Left hindlimb (tissue), 1 donor: ENCODE measurements at places on chromosomes 4 and X.
A peak's percentile ranks its signal among the peaks of the same experiment; 100 is the strongest.

GRCh38 chr4:138756519-138756918, 259.1 kb upstream of the NOCT start:
- DNase-seq: no peak

DNA sequence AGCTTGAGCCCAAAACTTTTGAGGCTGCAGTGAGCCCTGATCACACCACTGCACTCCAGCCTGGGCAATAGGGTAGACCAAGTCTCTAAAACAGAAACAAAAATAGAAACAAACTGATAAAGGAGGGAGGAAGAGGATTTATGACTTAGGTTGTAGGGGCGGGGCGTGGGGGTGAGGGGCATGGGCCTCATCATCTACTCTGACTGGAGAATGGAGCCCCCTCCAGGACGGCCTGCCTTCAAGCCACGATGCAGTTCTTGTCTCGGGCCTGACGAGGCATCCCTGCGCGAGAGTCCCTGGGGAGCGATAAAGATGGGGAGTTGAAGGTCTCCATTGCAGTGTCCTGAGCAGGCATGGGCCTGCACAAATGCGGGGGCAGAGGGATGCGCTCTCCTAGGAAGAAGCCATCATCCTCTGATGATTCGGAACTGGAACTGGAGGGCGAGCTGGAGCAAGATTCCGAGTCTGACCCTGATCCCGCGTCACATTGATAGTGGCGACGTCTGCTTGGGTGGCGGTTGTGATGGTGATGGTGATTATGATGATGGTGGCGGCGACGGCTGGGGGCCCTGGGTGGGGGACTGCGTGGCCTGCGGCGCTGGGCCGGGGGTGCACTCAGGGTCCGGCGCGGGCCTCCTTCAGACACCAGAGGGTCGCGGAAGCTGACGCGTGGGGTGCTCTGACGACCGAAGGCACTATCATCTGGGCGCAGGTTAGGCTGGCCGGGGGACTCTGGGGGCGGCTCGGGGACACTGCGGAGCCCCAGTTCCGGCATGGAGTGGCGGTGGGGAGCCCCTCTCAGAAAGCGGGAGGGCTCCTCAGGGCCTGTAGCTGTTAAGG, 4.0 kb downstream of the PLP2 start:
- no peak for DNase-seq

DNA sequence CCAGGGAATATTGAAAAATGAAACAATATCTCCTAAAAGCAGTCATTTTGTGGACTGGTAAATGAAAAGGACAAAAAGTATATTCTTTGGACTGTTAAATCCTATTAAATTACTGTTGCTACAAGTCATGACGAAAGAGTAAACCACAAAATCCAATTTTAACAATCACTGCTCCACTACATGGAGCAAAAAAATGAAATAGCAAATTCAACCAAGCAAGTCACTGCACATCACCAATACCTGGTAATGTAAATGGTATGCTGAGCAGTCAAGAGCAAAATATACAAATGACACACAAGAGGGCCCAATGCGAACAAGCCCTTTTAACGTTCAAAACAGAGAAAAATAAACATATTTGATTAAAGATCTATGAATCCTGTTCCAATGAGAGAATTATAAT, 126.2 kb downstream of the KLHL13 start:
- no peak for DNase-seq

- no peak for DNase-seq
These were observed 28.4 kb upstream of the SULT1E1 start for GRCh38 chr4:69888336-69888735.

DNA sequence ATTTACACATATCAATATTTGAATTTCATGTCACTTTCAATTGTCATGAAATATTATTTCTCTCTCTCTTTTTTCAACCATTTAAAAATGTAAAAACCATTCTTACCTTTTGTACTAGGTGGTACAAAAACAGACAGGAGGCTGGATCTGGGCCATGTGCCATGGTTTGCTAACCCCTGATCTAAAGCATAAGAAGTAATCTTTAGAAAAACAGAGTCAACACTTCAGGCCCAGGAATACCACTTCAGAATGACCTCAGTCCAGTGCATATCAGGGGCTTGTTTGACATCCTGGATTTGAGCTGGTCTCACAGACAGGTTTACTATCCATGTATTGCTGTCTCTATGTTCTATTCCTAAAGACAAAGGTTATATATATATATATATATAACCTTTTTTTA, 102.5 kb downstream of the DCHS2 start:
- DNase-seq: no peak

GRCh38 chr4:149676076-149676475, 139.6 kb downstream of the IQCM start:
- no peak for DNase-seq

- DNase-seq: peak; percentile 62
These were observed 3.3 kb downstream of the MYL5 start for GRCh38 chr4:677431-678293.

GRCh38 chrX:143306991-143307937, 210.0 kb downstream of the SPANXN3 start:
- DNase-seq: no peak

DNA sequence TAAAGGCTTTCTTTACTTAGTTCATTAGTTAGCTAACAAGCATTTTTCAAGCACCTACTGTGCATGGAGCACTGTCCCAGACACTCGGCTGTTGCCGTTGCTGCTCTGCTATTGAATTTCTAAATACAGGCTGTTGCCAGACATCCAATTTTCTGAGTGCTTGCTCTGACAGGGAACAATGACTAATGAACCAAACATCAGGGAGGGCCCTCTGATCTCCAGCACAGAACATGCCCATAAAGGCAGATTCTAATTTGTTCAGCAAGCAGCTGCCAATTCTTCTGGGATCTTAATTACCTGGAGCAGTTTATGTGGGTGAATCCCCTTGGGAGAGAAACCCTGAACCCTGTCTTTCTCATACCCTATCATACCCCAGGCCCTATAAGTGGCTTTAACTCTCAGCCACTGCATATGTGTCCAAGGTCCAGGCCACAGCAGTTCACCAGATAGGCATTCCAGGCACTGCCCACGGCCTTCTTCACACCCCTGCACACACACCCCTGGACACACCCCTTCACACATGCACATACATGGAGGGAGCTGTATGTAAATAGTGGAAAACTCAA, 27.9 kb downstream of the TSC22D3 start:
- DNase-seq: no peak

DNA sequence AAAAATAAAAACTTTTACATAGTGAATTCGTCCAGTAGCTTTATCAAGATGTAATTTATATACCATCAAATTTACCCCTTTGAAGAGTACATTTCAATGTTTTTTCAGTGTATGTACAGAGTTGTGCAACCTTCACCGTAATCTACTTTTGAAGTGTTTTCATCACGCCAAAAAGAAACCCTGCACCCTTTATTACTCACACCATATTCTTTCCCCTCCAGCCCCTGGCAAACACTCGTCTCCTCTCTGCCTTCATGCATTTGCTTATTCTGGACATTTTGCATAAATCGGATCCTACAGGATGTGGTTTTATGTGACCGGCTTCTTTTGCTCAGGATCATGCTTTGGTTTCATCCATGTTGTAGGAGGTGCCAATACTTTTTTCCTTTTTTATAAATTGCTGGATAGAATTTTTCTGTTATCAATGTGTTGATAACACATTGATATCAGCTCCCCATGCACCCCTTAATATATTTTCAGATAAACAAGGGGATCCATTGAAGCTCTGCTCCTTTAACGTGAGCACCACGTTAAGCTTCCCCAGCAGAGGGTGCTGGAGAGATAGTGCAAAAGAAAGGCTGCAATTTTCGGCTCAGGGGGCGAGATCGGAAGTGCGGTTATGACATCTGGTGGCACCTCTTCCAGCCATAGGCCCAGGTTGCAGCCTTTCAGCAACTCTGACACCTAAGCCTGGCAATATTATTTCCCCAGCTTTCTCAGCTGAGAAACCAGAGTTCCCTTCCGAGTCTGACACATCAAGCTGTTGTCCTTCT, 100.1 kb upstream of the VCX3B start:
- no peak for DNase-seq

DNA sequence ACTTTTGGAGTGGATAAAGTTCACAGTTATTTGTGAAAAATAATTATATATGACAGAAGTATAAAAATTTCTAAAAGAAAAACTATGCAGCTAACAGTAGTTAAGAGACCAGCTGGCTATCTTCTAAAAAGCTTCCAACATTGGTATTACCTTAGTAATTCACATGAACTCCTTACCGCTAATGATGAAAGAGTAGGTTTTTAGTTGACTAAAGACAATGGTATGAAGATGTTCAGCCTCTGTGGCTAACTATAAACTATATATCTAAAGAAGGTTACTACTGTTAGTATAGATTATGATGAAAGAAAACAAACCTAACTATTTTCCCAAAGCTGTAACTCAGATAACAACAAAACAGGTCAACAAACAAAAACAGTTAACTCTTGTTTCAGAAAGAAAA, 10.4 kb downstream of the CCNI start:
- no peak for DNase-seq

- no peak for DNase-seq
These were observed 52.5 kb downstream of the JADE1 start for GRCh38 chr4:128861856-128862518.

DNA sequence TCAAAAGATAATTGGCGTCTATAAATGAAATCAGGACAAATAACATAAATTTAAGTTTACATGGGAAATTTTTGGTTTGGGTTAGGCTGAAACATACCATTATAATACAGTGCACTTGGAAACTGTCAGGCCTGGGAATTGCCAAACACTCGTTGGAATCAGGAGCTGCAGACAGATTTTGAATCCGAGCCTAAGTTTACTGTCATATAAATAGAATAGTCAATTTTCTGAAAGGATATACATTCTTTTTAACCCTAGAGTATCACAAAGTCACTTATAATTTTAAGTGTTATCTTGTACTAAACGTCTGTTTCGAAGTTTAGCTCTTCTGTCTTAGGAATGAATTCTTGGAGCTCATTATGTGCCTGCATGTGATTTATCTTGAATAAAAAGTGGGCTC, 234.1 kb downstream of the VEGFC start:
- DNase-seq: no peak

GRCh38 chrX:37800717-37801116, 20.9 kb downstream of the CYBB start:
- DNase-seq: no peak

DNA sequence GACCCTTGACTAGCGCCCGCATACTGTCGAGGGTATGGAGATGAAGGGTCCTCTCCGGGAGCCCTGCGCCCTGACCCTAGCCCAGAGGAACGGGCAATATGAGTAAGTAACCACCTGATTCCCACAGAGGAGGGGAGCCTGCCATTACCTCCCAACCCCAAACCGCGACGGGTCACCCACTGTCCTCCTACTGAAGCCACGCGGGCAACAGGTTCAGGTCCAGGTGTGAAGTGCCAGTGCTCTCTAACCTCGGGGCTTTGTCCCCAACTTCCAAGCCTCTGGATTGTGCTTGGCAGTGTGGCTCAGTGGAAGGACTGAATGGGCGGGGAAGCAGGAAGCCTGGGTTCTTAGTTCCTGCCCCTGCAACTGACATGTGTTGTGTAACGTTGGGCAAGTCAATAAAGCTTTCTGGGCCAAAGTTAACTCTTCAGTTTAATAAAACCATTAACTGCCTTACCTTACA, 694 bp downstream of the OCRL start:
- peak; percentile 25 for DNase-seq

DNA sequence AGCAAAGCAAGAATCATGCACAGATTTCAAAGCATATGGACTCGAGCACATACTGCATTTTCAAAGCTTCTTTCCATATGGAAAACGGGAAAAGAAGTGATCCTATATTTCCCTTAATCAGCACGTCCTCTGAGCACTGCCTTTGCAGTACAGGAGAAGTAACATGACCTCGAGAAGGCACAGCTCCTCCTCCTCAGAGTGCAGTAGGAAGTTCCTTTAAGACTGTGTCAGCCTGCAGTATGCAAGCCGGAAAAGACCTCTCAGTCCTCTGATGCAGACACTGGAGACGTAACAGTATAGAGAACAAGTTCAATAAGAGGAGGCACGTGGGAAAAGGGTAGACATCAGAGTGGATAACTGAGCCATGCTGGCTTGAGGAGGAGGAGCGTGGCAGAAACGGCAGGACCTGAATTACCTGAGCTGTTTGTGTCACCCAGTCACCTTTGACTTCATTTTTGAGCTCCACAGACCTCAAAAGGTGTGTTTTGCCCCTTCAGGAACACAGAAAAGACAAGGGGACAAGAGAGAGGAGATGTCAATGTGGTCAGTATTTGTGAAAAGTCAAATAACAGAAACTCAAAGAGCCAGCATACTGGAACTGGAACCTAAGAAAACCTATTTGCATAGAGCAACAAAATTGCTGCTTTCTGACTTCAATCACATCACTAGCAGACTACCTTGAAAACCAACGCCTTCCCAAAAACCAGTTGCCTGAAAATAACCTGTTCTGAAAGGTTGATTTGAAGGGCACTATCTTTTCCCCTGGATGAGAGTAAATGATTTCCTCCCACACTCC, 20.8 kb downstream of the IRF2 start:
- peak; percentile 39 for DNase-seq

GRCh38 chr4:155889031-155889793, 14.3 kb upstream of the TDO2 start:
- DNase-seq: no peak

DNA sequence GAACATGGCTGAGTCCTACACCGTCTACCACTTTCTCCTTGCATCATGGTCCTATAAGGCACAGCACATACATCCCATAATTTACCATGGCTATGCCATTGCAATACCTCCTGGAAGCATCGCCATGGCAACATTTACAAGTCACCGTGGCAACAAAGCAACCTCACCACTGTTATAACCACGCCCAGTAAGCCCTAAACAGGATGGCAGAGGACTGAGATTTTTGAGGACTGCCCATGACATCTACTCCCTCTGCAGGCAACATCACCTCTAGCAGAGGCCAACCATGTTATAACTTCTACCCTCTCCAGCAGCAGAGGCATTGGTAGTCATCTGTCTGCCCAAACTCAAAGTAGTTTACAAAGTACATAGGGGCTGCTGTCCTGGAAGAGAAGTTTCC, 29.7 kb downstream of the BCOR start:
- DNase-seq: no peak

DNA sequence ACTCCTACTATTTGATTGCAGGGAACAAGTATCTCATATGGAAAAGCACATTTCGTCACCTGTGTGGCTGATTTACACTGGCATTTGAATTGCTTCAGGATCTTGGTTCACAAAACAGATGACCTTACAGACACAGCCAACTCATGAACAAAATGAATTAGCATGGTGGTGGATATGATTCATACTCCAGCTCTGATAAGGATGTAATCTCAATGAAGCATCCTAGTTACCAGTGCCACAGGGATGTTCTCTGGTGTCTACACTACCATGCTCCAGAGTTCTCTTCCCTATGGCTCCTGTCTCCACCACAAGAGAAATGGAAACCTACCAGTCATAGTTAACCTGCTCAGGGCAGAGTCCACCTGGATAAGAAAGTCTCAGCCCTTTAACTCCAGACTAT, 40.7 kb downstream of the TEC start:
- DNase-seq: no peak

GRCh38 chr4:163085085-163085484, 81.6 kb downstream of the NAF1 start:
- DNase-seq: no peak

- DNase-seq: no peak
These were observed 30.6 kb downstream of the GUCY1B1 start for GRCh38 chr4:155789391-155789790.
